ENCODE measurements at places on chromosomes 1 and 21. TPM values are rescaled to one million over a fixed set of nuclear protein-coding genes. Genes with fewer than 3 reads are reported as not detected.

Gene CACNA1E
- not detected for total RNA-seq

Gene LRRN2
- not detected for total RNA-seq

Gene TRPM2
- not detected for total RNA-seq

Gene CRABP2
- 19.9 TPM for total RNA-seq

Gene MIXL1
- not detected for total RNA-seq

Gene CLCA4
- not detected for total RNA-seq

Gene CHI3L1
- total RNA-seq: 339 TPM

Data from smooth muscle cell of the umbilical artery (primary cell).